Caco-2 (cell line): ENCODE measurements at places on chromosomes 1 and 21.

DNA sequence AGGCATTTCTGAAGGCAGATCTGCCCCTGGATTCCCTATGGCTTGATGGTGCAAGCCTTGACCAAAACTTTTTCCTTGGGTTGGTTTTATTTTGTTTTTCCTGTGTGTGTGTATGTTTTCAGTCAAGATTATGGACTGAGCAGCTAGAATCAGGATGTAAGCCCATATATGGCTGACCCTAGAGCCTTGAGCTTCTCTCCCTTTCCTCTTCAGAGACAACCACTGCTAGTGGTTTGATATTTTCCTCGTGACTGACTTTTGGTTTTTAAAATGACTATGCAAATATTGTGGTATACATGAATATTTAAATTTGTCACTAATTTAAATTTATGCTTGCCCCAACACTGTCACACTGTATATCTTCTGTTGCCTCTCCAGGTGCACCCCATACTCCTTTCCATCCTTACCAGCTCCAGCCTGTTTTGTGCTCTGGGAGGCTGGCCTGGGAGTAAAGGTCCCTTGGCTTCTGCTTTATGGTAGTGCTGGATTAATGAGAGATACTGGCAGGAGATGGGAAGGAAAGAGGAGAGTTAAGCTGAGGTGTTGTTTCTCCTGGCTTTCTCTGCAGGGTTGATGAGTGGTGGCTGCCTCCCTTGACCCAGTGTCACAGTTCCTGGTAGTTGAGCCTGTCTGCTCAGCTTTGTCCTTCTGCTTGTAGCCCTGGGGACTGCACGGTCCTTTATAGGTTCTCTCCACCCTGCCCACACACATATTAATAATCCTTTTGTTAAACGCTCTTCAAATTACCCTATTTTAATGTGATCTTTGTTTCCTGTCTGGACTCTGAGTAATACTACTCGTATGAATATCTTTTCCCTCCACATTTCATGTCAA lies 44.4 kb downstream of the RWDD3 start:
- no peak for DNase-seq

- DNase-seq, result no peak
Measured at GRCh38 chr1:58324558-58324957, 222.0 kb downstream of the OMA1 start.

GRCh38 chr1:96481409-96481808 lies 240.2 kb upstream of the PTBP2 start:
- no peak for DNase-seq

- DNase-seq, result no peak
Measured at GRCh38 chr1:239321877-239322276, 64.5 kb upstream of the CHRM3 start.

GRCh38 chr1:234755449-234755863 lies 145.5 kb upstream of the IRF2BP2 start:
- DNase-seq, result no peak

GRCh38 chr1:118692143-118692542 lies 296.0 kb downstream of the TBX15 start:
- DNase-seq, result no peak

GRCh38 chr1:109980324-109981003 lies 4.1 kb upstream of the AHCYL1 start:
- DNase-seq, result peak; percentile 62

DNA sequence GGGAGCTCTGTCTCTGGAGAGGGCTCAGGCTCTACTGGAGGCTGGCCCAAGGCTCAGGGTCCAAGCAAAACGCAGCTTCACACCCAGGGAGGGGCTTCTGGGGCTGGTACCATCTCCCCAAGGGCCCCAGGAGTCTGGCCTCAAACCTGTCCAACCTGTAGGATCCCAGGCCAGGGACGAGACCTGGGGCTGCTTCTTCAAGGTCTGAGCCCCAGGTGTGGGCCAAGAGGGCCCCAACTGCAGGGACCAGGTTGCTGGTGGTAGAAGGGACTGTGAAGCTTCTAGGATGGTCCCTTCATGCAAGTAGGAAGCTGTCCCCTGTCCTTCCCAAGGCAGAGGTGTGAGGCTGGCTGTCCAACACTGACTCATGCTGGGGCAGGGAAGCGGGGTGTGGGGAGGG lies 7.8 kb upstream of the MMEL1 start:
- no peak for DNase-seq

DNA sequence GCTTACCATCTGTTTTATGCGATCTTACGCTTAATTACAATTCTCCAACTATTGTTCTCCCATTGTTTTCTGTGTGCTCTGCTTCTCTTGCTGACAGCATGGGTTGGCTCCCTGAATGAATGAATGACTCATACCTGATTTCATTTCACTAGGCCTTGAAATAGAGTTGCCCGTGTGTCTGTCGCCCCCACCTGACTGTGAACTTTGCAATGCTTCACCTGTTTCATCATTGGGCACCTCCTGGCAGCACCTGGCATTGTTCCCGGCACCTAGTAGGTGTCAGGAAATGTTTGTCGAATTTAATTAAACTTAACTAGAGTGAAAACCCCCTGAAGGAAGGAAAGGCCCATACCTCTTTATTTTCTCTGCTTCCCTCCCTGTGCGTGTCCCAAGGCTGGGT lies 120.5 kb upstream of the KLHDC7A start:
- DNase-seq, result no peak

DNA sequence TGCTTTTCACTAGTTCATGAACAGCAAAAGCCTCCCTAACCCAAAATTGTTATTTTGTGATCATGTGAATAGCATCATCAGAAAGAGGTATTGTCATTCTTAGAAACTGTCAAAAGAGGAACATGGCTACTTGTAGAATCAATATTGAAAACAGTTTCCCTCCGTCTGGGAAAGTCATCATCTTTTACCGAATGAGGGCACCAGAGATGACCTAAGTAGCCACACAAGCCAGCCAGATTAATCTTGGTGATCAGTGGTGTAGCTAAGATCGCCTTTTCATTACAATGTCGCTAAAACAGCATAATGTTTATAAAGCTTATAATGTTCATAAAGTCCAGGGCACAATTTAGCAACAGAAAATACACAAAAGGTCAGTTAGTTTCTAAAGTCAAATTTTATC lies 136.1 kb downstream of the SIPA1L2 start:
- no peak for DNase-seq

DNA sequence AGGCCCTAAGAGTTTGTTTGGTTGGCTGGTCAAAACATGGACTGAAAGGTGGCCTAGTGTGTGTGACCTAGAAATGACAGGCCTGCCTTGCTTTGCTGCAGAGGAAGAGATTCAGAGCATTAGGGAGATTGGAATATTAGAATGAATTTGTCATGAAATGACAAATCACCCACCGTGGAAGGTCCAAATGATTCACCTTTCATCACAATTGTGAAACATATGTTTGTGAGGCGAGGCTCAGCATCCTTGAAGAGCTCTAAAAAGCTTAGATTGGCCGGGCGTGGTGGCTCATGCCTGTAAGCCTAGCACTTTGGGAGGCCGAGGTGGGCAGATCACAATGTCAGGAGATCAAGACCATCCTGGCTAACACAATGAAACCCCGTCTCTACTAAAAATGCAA lies 5.5 kb downstream of the LCE1B start:
- no peak for DNase-seq

- DNase-seq, result peak; percentile 44
Measured at GRCh38 chr1:87450615-87451209, 122.0 kb downstream of the LMO4 start.

DNA sequence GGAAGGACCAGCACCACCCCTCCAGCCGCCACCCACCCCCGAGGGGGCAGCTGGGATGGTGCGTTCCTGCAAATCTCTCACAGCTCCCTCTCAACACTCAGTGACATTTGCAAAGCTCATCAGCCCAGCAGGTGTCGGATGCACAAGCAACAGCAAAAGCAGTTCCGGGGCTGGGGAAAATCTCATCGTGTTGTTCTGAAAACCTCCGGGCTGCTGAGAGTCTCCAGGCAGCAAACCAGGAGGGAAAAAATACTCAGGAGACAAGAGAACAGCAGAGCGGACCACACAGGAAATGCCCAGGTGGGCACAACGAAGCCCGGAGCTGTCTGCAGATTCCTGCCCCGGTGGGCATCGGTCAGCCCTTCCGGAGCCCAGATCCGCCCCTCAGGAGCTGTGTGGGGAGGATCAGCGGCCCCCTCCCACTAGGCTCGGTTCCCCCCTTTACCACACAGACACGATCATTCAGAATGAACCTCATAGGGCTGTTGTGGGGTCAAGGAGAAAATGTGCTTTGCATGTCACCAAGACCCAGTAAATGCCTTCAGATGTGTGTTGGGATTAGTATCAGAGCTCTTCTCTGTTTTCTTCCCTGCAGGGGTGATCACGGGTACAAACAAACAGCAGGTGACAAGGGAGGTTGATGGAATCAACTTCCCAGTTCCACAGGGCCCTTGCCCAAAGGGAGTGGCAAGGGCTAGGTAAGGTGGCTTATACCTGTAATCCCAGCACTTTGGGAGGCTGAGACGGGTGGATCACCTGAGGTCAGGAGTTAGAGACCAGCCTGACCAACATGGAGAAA lies 127.0 kb upstream of the TIAM1 start:
- DNase-seq, result no peak

DNA sequence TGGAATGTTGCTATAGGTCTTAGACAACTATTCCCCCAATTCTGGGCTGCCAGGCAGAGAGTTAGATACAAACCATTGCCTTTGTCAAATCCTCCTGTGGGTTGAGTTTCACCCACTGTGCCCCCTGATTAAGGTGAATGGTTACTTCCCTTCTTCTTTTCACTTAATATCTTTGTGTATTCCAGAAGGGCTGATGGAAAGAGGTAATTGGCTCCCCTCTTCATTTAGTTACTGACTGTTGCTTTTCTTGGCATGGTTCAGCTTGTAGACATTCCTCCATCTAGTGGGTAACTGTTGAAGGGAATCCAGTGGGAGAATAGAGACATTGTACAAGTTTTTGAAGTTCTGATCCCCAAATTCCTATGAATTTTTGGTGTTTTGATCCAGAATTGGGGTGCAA lies 43.8 kb upstream of the MACF1 start:
- DNase-seq, result no peak

GRCh38 chr1:14142397-14143100 lies 442.6 kb downstream of the PRDM2 start:
- DNase-seq, result no peak

DNA sequence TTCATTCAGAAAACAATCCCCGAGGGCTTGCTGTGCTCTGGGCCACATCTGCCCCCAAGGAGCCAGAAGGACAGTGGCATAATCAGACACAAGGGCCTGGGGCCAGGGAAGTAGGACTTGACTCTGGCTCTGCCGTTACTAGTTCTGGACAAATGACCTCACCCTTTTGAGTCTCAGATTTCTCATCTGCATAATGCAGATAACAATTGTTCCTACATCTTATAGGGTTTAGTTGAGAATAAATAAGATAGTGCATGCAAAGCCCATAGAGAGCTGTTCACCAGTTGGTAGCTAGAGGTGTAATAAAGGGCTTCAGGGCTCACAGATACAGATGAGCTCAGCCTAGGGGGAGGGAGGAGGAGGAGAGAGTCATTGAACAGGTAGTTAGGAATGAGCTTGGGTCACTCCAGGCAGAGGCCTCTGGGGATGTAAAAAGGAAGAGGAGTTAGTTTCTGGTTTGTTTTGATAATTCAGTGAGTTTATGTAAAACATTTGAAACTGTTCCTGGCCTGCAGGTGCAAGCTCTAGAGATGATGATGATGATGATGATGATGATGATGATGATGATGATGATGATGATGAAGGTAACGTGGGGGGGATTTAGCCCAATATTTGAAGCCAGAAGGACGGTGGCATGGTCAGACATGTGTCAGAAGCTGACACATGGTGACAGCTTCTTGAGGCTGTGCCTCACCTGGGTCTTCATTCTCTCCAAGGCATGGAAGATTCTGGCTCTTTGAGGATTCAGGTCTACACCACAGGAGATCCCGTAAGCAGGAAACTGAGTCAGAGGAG lies 858 bp downstream of the LACTBL1 start:
- no peak for DNase-seq
